Right lobe of liver (tissue), 6 donors: ENCODE measurements at places on chromosomes 4 and X.

DNA sequence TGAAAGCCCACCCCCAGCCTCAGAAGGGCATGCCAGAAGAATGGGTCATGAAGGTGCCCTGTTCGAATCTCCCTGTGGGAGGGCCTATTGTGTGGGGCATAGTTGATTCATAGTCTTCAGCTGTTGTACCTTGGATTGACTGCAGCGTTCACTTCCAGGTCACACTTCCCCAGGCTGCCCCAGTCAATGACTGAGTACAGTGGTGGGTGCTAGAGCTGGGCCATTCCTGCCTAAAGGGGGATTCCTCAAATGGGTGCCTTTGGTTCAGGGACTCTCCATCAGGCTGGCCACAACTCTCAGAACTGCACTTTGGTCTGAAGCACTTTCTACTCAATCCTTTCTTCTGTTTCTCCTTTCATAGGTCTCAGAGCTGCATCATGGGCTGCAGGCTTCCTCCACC, 35.0 kb upstream of the RASGEF1B start:
- H3K4me1 ChIP-seq: no peaks in the 10 kb centered on the region
- DNase-seq: no peak
- H3K4me3 ChIP-seq: no peak overlapping the region

DNA sequence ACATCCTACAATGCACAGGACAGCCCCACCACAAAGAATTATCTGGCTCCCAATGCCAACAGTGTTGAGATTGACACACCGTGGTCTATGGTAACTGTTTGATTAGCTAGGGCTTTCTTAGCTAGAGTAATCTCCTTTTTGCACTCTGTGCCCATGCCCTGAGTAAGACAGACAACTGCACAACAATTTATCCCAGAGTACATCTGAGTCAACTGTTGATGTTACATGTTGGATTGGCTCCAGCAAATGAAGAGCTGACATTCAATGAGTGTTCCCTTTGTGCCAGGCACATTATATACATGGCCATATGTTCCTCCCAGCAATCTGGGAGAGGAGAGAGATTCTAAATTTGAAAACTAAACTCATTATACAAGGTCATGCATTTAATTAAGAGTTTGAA, 3.9 kb upstream of the FAM9C start:
- H3K27me3 ChIP-seq: no peaks in the 10 kb centered on the region
- no peaks in the 10 kb centered on the region for H3K36me3 ChIP-seq
- no peak for DNase-seq
- no peaks in the 10 kb centered on the region for H3K4me1 ChIP-seq

DNA sequence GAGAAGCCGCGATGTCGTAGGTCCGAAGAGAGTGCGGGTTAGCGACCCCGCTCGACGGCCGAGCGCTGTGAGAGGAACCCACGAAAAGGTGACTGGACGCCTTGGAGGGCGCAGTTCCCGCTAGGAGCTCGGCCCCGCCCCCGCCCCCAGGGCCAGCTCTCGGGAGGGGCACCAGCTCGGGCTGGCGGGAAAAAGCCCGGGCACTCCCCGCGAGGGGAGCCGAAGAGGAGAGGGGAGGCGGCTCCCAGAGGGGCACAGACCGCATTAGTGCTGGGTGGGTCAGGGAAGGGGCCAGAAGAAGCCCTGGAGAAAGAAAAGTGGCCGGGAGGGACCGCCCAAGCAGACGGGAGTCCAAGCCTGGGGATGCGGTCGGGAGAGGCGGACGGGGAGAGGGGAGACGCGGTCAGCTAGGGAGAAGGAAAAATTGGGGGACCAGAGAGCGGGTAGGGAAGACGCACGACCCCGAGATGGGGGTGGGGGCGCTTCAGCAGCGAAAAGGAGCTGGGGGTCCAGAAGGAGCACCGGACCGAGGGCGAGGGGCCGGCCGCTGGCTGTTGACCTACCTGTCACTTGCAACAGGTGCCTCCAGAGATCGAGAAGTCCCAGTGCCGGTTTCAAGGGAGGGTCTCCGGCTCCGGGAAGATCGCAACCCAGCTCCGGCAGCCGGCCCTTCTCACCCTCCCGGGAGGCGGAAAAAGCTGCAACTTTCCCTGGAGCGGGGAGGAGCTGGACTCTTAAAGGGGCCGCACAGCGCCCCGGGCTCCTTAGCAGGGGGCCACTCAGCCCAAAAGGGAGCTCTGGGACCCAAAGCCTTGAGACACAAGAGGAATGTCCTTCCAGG, at the start of gene SYTL4:
Gene SYTL4 (minus strand): TSS at position 681 of the 841 bp plus-strand sequence. CDS start 30,084 bp downstream, outside the sequence.
- H3K36me3 ChIP-seq: no peaks in the 10 kb centered on the region
- DNase-seq: peak; percentile 62
- H3K27ac ChIP-seq: peak within 1 kb of the TSS; percentile 62
- peak within 1 kb of the TSS; percentile 68 for H3K4me3 ChIP-seq
- no peaks in the 10 kb centered on the region for H3K4me1 ChIP-seq
- no peaks in the 10 kb centered on the region for H3K27me3 ChIP-seq

DNA sequence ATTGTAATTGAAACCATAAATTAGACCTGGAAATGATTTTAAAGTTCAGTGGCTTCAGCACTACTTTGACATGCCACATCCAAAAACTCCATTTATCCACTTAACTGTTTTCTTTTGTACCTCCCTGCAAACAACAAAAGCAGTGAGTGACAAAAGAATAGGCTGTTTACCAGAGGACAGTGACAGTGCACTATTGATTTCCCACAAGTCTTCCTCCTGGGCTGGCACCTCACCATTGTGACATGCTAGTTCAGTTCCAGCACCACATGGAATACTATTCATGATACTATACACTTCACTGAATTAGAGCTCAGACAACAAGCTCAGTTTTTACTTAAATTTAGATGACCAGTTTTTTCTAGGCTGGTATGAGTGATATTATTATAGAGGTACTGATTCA, 29.3 kb downstream of the MOSPD2 start:
- H3K4me3 ChIP-seq: no peak overlapping the region
- H3K27me3 ChIP-seq: no peaks in the 10 kb centered on the region
- H3K4me1 ChIP-seq: no peaks in the 10 kb centered on the region
- H3K27ac ChIP-seq: no peak overlapping the region

GRCh38 chrX:97995834-97996233, 1112.1 kb downstream of the RPA4 start:
- DNase-seq: no peak
- H3K4me1 ChIP-seq: no peaks in the 10 kb centered on the region
- no peak overlapping the region for H3K27ac ChIP-seq

DNA sequence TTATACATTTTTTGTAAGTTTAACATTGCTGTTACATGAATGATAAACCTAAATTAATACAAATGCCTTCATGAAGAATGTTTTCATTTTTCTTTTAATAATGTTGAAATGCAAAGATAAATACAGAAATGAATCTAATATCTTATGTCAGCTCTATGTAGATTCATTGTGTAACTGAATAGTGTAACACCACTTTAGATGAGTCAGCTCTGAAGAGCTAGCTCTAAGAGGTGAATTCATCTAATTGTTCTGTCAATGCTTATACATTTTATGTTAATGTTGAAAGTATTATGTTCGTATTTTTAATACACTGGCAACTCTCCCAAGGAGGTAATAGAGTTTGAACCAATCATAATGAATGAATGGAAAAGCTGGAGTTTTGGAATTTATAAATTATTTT, 146.9 kb upstream of the FMR1 start:
- no peaks in the 10 kb centered on the region for H3K4me1 ChIP-seq
- no peak for DNase-seq
- H3K27ac ChIP-seq: no peak overlapping the region

DNA sequence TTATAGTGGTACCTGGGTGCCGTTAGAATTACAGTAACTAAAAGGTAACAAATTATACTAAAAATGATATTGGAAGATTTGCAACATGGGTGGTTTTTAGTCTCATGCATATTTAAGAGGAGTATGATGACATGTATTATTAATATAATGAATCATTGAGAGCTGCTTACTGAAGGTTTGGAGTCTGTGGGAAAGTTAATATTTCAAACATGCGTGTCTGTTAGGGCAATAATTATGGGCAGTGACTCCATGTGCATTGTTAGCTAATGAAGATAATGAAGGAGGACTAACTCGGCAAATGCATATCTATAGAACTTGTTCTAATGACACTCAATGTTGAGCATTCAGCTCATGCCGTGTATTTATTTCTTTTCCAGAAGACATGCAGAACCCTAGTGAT, 47.1 kb downstream of the MTHFD2L start:
- no peaks in the 10 kb centered on the region for H3K36me3 ChIP-seq
- H3K27me3 ChIP-seq: no peaks in the 10 kb centered on the region
- no peak for DNase-seq
- no peaks in the 10 kb centered on the region for H3K4me1 ChIP-seq

DNA sequence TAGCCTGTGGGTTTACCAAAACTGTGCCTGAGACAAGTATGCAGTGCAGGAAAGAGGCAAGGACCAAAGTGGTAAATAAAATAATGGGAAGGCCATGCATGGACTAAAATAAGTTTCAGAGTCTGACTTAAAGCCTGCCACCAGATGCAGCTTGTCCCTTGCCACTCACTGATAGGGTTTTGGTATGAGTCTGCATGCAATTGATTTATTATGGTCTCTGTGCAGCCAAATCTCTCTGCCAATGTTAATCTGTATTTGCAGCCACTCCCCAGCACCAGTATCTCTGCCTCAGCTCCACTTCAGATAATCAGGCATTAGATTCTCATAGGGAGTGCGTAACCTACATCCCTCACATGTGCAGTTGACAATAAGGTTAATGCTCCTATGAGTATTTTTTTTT, 5.5 kb upstream of the FGF2 start:
- H3K27me3 ChIP-seq: no peaks in the 10 kb centered on the region
- DNase-seq: no peak
- no peaks in the 10 kb centered on the region for H3K36me3 ChIP-seq
- H3K4me1 ChIP-seq: no peaks in the 10 kb centered on the region
- H3K27ac ChIP-seq: no peak overlapping the region

DNA sequence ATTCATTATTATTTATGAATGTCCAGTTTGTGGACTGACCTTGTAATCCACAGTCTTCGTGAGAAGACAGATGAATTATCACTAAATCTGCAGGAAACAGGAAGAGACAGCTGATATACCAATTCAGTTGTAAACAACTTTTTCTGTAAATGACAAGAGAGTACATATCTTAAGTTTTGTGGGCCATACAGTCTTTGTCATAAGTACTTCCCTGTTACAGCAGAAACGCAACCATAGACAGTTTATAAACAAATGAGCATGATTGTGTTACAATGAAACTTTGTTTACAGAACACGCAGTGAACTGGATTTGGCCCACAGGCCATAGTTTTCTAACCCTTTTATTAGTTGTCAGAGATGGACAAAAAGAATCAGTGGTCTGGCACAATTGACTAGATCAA, 443.4 kb downstream of the PDGFC start:
- no peak for DNase-seq
- H3K36me3 ChIP-seq: no peaks in the 10 kb centered on the region
- H3K4me3 ChIP-seq: no peak overlapping the region
- H3K27me3 ChIP-seq: no peaks in the 10 kb centered on the region

GRCh38 chr4:44777115-44777514, 50.8 kb upstream of the GNPDA2 start:
- H3K27ac ChIP-seq: no peak overlapping the region
- H3K4me3 ChIP-seq: no peak overlapping the region
- no peak for DNase-seq
- H3K27me3 ChIP-seq: no peaks in the 10 kb centered on the region
- H3K36me3 ChIP-seq: no peaks in the 10 kb centered on the region

GRCh38 chrX:44299177-44299576, 44.3 kb downstream of the EFHC2 start:
- H3K4me1 ChIP-seq: no peaks in the 10 kb centered on the region
- no peaks in the 10 kb centered on the region for H3K27me3 ChIP-seq
- no peak overlapping the region for H3K4me3 ChIP-seq
- no peak overlapping the region for H3K27ac ChIP-seq
- DNase-seq: no peak

DNA sequence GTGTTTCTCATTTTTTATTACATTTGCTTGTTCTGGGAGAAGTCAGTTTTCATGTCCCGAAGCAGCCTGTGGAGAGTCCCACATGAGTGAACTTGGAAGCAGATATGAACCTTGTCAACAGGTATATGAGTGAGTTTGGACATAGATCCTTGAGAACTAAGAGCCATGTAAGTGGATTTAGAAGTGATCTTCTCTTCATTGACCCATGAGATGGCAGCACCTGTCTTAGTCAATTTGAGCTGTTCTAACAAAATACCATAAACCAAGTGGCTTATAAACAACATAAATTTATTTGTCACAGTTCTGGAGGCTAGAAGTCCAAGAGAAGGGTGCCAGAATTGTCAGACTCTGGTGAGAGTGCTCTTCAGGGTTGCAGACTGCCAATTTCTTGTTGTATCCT, 1043.8 kb downstream of the ADGRL3 start:
- no peaks in the 10 kb centered on the region for H3K27me3 ChIP-seq
- H3K4me1 ChIP-seq: no peaks in the 10 kb centered on the region
- H3K27ac ChIP-seq: no peak overlapping the region
- no peak for DNase-seq
- no peak overlapping the region for H3K4me3 ChIP-seq
- H3K36me3 ChIP-seq: no peaks in the 10 kb centered on the region

DNA sequence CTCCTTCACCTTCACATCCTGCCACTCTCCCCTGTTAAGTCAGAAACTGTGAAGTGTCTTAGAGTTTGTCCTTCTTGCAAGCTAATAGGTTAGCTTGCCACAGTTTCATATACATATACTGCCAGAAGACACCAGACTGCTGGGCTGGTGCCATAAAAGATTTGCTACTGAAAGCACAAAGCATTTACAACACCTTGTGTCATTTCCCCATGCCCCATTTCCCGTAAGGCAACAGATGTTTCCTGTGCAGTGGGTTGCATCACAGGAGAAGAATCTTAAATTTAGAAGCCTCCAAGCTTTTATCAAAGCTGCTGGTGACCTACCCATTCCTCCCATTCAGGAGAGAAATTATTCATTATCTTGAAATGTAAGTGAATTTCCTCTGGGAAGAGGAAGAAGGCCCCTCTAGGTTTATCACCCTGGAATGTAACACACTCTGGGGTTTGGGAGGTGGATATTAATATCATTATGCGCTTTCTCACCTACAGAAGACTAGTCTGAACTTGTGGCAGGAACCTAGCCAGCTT, 34.5 kb upstream of the RAB33B start:
- H3K36me3 ChIP-seq: no peaks in the 10 kb centered on the region
- peak overlapping the region; percentile 45 for H3K27ac ChIP-seq
- H3K4me1 ChIP-seq: no peaks in the 10 kb centered on the region
- H3K27me3 ChIP-seq: no peaks in the 10 kb centered on the region
- DNase-seq: peak; percentile 52
- no peak overlapping the region for H3K4me3 ChIP-seq

DNA sequence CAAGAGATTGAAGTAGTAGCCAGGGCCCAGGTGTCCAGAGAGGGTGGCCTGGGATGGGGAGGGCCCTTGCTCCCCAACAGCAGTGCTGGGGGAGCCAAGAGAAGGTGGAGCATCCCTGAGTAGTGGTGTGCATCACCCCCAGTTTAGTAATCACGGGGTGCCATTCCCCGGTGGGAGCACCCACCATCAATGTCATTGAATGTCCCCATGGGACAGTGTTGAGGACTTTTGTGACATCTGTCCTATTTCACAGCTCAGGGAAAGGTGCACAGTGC, 4.4 kb upstream of the CPZ start:
- no peak overlapping the region for H3K4me3 ChIP-seq
- no peak overlapping the region for H3K27ac ChIP-seq
- no peaks in the 10 kb centered on the region for H3K36me3 ChIP-seq
- no peaks in the 10 kb centered on the region for H3K27me3 ChIP-seq
- no peaks in the 10 kb centered on the region for H3K4me1 ChIP-seq

GRCh38 chr4:54746218-54746617, 88.5 kb downstream of the KIT start:
- no peaks in the 10 kb centered on the region for H3K27me3 ChIP-seq
- no peak overlapping the region for H3K27ac ChIP-seq
- H3K4me3 ChIP-seq: no peak overlapping the region
- H3K4me1 ChIP-seq: no peaks in the 10 kb centered on the region
